Stimulated activated CD4-positive, alpha-beta T cell treated with anti-CD3 and anti-CD28 coated beads, Interleukin-1b, Interleukin-23, amount 100 ng/mL, for 24 hours (primary cell): ENCODE measurements at places on chromosomes 5 and 9.

DNA sequence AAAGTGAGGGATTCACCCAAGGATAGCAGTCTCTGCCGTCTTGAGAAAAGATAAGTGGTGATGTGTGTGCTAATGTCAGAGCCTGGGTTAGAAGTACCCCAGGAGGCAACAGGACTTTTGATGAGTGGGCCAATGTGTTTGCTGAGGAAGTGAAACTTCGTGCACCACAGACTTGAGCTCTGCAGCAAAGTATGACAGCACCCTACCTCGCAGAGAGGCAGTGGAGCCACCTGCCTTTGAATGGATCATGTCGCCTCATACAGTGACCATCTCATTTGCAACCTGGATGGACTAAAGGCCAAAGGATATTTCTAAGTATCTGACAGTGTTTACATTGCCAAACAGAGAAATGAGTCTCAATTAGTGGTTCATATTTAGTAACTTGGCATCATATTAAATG lies 593.9 kb upstream of the GRAMD2B start:
- no peak for DNase-seq

GRCh38 chr5:43245724-43246385 lies 53.8 kb downstream of the NIM1K start:
- DNase-seq, result no peak

DNA sequence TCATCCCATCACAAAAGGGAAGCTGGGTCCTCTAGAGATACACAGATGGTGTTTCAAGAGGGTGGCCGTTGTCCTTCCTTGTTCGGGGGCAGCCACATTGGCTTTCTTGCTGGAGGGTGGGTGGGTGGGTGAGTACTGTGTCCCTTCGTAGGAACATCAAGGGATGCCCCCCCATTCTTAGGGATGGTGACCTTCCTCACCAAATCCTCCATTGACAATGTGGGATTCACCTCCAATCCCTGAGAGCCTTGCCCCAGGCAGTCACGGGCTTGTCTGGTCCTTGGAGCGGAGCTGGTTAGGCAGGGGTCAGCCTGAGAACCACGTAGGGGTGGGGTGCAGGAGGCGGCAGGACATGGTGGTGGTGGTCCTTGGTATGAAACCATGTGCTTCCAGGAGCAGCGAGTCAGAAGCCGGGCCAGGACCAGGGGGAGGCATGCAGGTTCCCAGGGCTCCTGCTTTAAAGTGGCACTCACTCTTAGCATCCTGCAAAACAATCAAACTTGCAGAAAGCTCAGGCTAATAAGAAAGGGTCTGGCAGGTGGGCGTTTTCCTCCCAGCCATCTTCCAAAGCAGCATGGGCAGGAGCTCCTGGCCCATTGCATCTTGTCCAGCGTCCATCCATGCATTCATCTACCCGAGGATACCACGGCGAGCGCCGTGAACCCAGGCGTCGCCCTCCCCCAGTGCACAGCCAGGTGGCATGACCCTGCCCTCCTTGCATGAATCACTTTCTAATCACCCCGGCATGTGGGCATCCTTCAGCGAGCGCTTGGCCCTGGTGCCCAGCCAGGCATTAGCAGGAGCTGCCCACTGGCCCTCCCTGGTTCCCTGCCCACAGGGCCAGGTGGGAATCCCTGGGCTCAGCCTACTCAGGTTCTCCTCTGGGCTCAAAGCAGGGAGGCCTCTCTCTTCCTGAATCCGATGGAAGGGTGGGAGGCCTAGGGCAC lies 76.4 kb downstream of the NTNG2 start:
- no peak for DNase-seq

- DNase-seq, result no peak
Observed at GRCh38 chr9:126217250-126217653, 109.4 kb upstream of the MVB12B start.

DNA sequence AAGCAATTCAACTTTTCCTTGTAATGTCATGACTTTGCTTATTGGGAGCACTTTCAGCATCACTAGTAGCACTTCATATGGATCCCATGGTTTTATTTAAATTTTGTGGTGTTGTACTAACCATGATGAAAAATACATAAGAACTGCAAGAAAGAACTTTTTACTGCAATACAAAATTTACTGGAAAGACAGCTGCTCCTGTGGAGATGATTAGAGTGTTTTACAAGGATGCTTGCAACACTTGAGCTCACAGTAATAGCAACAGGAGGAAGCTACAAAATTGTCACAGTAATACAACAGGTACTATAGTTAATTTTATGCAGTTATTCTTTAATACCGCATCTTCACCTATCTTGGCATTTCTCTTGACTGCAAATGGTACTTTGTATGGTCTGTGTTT lies 158.3 kb upstream of the TSLP start:
- DNase-seq, result no peak

- DNase-seq, result no peak
Observed at GRCh38 chr5:73446631-73447529, 1.7 kb downstream of the FOXD1 start.

GRCh38 chr9:137478962-137479861 lies 20.1 kb upstream of the NSMF start:
- DNase-seq, result no peak
